Left lung (tissue), 14 donors: ENCODE measurements at places on chromosomes 12 and 14. TPM values are rescaled to one million over a fixed set of nuclear protein-coding genes. Genes with fewer than 3 reads are reported as not detected.

DNA sequence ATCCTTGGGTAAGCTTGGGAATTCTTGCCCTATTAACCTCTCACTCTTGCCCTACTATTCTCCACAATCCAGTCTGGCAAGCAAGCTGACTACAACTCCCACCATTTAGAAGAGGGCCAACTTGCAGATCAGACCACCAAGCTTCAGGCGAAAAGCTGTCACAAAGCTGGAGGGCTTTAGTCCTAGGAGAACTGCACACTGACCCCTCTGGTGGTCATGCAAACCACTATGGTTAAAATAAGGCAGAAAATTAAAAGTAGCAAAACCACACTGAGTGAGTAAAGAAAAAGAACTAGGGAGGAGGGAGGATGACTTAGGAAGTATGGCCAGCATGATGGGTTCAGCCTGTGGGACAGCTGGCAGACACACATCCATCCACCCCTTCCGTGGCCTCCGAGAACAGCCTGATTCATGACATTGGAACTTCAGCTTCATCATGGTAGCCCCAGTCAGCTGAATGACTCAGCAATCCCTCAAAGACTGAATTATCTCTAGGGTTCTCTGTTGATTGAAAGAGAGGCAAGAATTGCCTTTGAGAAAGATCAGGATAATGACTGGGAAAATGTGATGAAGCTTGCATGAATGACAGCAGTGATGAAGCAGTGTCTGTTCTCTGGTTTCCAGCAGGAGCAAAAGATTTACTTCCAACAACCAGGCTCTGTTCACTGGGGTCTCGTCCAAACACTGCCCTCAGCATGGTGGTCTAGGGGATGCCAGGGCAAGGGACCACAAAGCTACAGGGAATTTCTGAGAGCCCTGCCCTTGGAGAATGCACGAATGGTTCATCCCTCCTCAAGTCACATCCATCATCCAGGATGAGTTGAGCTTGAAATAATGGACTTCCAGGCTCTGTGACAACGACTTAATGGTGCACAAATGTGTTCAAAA is 24.4 kb downstream of the PITPNM2 start:
- DNase-seq: no peak

- DNase-seq: no peak
Observed at GRCh38 chr14:59306775-59307174, 118.3 kb downstream of the DAAM1 start.

Gene TGM1
- polyA plus RNA-seq: 4.3 TPM

- no peak for DNase-seq
Observed at GRCh38 chr14:58693048-58693447, 55.3 kb downstream of the DACT1 start.

GRCh38 chr12:71688961-71689570 is 3.2 kb downstream of the TMEM19 start:
- DNase-seq: no peak

DNA sequence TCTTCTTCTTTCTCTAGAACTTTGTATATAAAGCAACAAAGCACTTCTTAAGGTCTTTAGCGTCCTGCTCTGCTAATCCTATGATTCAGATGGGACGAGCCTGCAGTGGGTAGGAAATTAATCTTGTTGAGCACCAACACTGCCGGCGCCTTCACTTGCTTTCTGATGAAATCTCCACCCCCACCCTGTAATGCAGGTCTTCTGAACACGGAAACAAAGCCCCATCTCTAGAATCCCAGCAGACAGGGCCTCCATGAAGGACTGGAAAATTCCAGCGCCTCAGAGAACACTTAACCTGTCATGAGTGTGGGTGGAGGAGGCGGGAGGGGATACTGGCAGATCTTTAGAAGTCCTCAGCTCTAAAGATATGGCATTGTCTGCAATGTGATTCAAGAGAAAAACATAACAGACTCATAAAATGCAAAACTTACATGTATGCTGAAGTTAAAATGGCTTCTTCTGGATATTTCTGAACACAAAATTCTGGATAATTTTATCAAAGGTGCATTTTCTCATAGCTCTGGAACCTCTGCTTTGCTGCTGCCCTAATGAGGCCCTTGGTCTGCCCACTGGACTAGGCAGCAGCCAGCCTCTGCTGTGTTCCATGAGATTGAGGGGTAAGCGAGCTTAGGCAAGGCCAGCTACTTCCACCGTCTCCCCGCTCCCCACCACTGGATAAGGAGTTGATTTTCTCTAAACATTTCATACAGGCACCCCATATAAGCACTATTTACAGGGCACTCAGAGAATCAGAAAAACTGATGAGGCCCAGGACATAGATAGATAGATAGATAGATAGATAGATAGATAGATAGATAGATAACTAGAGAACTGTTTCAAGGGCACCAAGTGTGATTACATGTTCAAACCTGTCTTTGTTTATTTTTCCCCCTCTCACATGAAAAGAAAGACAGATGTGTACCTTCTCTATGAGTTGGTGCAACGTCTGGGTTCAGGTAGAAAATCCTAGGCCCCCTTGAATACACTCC is 43.1 kb downstream of the ZFP36L1 start:
- no peak for DNase-seq

- DNase-seq: no peak
Observed at GRCh38 chr12:75827061-75827460, 204.5 kb downstream of the PHLDA1 start.

Gene RILPL1
- 24.8 TPM for polyA plus RNA-seq

DNA sequence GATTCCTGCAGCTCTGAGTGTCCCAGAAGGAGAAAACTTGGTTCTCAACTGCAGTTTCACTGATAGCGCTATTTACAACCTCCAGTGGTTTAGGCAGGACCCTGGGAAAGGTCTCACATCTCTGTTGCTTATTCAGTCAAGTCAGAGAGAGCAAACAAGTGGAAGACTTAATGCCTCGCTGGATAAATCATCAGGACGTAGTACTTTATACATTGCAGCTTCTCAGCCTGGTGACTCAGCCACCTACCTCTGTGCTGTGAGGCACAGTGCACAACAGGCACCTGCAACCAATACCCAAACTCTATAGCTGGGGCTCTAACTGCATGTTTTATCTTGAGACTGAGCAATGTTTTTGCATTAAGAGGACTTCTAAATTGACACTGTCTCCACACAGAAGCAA is 379.2 kb upstream of the OR4E1 start:
- DNase-seq: no peak

DNA sequence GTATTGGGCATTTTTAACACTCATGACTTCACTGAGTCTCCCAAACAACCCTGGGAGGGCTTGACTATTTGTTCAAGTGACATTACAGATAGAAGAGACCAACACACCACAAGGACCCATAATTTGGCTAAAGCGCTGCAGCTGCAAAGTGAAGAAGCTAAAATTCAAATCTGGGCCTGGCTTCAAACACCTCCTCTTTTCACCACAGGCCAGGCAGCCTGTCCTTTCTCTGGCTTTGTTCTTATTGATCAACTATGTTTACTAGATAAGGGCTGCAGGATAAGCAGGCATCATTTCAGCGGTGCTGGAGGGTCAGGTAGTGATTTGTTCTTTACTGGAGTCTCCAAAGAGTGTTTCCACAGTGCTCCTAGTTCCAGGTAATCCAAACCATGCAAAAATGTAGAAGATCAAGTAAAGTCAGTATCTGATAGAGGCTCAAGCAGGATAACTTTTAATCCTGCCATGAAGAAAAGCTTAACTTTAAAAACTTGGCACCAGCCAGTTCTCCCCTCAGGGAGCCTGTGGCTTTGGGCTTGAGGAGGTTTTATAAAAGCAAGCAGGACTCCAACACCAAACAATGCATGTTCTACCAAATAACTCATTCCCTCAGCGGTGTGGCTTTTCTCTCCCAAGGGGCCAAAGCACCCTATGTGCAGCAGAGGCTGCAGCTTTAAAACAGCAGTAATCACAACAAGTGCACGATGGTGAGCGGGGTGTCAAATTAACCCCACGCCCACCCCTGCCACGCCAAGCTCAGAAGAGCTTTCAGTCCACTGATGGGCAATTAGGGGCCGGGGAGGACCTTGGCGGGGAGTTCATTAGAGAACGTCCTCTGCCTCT is 16.8 kb downstream of the CLMN start:
- no peak for DNase-seq

Gene CLEC6A
- not detected for polyA plus RNA-seq

Gene DAO
- not detected for polyA plus RNA-seq

DNA sequence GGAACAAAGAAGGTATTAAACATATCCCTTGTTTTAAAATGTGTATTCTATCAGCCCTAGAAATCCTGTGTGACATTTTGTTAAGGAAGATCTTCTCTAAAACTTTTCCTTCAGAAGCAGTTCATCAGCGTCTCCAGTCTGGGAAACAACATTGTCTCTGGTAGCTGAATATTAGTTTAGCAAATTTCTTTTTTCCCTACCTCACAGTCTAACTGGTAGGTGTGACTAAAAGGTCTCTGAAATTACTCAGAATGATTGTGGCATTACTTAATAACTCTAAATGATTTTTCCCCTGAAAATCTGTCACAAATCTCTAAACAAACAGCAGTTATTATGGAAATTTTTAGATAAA is 1044.8 kb downstream of the FLRT2 start:
- no peak for DNase-seq

GRCh38 chr12:32874078-32874477 is 22.5 kb downstream of the PKP2 start:
- no peak for DNase-seq

Gene PPP1CC
- 199 TPM for polyA plus RNA-seq

- peak; percentile 88 for DNase-seq
Observed at GRCh38 chr12:1993871-1994371, 10.3 kb downstream of the DCP1B start.

DNA sequence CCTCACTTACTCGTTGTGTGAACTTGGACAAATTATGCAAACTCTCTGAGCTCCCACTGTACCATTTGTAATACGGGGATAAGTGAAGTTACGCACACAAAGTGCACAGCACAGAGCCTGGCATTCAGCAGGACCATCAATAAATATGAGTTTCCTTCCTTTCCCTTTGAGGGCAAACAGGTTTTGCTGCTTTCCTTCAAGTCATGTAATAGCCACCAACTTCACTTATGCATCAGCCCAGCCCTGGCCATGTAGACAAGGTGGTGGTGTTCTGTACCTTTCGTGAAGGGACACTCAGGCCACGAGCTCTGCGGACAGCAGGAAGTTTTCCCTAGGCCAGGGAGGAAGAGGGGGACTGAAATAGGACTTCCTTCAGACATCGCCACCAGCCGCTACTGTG is 272.7 kb downstream of the CACNA1C start:
- DNase-seq: no peak

DNA sequence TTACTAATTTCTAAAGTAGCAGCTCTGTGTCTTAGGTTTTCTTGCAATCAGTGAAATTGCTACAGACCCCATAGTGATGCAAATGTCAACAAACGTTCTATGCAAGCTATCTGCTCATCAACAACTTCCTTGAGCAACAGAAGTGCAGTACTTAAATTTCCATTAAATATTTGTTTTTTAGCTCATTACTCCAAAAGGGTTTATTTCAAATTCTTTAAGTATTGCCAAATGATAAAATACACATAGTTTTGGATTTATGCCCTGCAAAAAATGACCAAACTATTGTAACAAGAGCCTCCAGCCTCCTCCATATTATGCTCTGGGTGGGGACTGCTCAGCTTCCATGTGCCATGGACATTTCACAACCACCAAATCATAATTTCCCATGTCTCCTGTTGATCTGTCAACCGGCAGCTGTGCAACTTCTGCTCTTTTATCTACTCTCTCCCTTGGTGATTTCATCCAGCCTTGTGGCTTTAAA is 4.4 kb downstream of the BDKRB1 start:
- no peak for DNase-seq

GRCh38 chr14:71725922-71726579 is 206.2 kb upstream of the RGS6 start:
- no peak for DNase-seq

- DNase-seq: no peak
Observed at GRCh38 chr12:92257261-92257660, 111.6 kb upstream of the BTG1 start.

GRCh38 chr12:32366714-32367113 is 32.6 kb upstream of the FGD4 start:
- no peak for DNase-seq
